ENCODE measurements at places on chromosomes 5 and 9. TPM values are rescaled to one million over a fixed set of nuclear protein-coding genes. Genes with fewer than 3 reads are reported as not detected.

Gene OLFML2A
- total RNA-seq: 0.20 TPM

Gene SLC4A9
- total RNA-seq: not detected

Gene STPG3
- total RNA-seq: not detected

Gene EQTN
- not detected for total RNA-seq

Gene FBLL1
- 0.53 TPM for total RNA-seq

Gene RNF38
- total RNA-seq: 13.3 TPM

Gene OTP
- total RNA-seq: not detected

Gene C1QTNF2
- total RNA-seq: 1.2 TPM

Gene RGS7BP
- not detected for total RNA-seq

Gene PCDHB9
- total RNA-seq: 1.9 TPM

Gene C5orf52
- not detected for total RNA-seq

Gene MYOZ3
- total RNA-seq: 0.03 TPM

DNA sequence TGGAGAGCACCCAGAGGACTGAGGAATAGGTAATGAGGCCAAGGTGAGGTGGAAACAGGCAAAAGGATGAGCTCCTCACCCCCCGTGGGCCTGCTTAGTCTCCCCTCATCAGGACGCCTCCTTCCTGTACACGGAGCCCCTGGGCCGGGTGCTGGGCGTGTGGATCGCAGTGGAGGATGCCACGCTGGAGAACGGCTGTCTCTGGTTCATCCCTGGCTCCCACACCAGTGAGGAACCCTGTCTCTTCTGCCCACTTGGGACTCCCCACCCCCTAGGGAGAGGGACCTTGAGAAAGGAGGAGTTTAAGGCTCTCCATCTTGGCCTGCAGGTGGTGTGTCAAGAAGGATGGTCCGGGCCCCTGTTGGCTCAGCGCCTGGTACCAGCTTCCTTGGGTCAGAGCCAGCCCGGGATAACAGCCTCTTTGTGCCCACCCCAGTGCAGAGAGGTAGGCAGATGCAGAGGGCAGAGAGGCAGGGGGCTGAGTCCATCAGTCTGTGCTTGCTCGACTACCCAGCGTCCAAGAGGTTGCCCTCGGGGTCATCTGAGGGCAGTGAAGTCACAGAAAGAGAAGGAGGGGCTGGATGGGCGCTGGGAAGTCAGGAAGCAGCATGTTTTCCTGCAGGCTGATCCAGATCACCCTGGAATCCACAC is 7.0 kb downstream of the DOLK start:
- no peak for DNase-seq

- no peak for DNase-seq
Observed at GRCh38 chr5:136090319-136090718, 42.3 kb upstream of the SMAD5 start.

DNA sequence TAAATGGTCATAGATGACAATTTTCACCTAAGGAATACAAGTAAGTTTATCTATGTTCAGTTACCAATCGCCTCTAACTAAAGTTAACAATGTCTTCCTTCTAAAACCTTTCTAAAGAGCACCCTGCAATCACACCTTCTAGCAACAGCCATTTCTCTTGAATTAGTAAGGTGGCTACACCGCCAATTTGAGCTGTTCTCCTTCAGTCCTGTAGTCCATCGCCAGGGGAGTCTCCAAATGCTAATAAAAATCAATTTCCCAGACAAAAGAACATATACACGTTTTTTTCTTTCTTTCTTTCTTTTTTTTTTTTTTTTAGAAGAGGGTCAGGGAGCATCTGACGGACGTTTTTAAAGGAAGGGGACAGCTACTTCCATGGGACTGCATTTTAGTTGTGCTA is 729 bp upstream of the RORB start:
- no peak for DNase-seq

- no peak for DNase-seq
Observed at GRCh38 chr5:20266066-20266465, 278.1 kb upstream of the CDH18 start.

DNA sequence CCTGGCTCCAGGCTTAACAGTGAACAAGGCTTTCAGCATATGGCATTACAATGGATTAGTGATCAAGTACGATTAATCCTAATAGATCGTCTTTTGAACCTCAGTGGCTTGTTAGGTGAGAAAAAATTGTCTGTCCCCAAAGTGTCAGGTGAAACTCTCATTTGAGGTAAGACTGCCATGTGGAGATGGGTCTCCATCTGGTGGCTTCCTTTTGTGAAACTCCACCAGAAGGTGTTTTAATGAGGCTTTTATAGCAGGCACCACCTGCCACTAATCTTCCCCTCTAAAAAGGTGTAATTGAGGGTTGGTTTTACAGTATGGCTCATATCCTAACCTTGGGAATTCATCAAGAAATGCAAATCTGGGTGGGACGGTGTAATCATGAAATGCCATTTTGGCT is 471.1 kb upstream of the MPDZ start:
- DNase-seq: no peak

DNA sequence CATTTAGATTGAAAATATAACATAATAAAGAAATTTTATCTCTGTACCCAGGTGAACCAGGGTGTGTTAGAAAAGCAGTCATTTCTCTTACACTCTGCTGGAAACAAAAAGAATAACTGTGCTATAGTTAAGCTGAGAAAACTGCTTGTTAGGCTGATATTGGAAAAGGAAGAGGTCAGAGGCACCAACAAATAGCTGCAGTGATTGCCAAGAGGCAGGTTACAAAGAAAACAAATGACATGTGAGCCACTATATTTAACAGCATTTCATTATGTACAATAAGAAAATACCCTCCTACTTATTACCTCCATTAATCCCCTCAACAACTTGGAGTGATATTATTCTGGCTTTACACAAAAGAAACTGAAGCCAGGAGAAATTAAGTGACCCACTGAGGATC is 607.9 kb upstream of the TLE4 start:
- no peak for DNase-seq

- no peak for DNase-seq
Observed at GRCh38 chr9:73371801-73372200, 220.1 kb downstream of the ANXA1 start.

- DNase-seq: peak; percentile 52
Observed at GRCh38 chr9:118170032-118170955, 466.1 kb downstream of the TLR4 start.

- no peak for DNase-seq
Observed at GRCh38 chr5:39113354-39113953, 39.3 kb upstream of the RICTOR start.

DNA sequence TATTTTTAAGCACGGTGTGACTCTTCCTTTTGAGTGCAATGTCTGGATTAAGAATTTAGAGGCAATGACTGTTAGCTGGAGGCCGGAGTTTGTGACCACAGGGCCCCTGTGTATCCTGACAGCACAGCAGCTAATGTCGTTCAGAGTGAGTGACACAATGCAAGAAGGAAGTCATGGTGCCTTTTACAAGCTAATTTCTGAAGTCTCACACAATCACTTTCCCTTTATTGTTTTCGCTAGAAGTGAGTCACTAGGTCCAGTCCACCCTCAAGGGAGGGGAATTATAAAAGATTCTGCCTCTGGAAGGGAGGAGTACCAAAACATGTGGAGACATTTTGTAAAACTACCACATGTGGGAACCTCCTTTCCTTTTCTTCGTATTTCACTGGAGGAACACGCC is 185.5 kb upstream of the FGF10 start:
- DNase-seq: no peak

- DNase-seq: no peak
Observed at GRCh38 chr5:132491368-132492364, 1.1 kb upstream of the IRF1 start.

- DNase-seq: no peak
Observed at GRCh38 chr5:28862860-28863196, 1824.4 kb upstream of the CDH9 start.

- no peak for DNase-seq
Observed at GRCh38 chr9:31372799-31373587, 1011.5 kb upstream of the ACO1 start.

DNA sequence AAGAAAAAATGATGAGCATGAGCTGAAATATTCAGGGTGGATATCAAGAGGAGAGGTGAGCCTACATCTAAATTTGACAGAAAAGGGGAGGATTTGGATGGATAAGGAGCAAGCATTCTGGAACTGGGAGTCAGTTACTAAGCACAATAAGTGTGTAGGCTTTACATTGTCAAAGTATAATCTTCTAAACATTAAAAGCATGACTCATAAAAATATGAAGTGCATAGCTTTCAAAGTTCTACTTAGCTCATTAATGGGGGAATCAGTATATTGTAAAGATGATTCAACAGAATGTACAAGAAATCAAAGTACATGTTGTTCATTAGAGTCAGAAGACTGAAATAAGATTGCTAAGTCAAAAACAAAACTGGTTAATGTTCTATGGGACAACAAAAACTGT is 248.0 kb upstream of the GAS1 start:
- DNase-seq: no peak

- DNase-seq: no peak
Observed at GRCh38 chr9:96219026-96219899, 82.7 kb downstream of the HSD17B3 start.

DNA sequence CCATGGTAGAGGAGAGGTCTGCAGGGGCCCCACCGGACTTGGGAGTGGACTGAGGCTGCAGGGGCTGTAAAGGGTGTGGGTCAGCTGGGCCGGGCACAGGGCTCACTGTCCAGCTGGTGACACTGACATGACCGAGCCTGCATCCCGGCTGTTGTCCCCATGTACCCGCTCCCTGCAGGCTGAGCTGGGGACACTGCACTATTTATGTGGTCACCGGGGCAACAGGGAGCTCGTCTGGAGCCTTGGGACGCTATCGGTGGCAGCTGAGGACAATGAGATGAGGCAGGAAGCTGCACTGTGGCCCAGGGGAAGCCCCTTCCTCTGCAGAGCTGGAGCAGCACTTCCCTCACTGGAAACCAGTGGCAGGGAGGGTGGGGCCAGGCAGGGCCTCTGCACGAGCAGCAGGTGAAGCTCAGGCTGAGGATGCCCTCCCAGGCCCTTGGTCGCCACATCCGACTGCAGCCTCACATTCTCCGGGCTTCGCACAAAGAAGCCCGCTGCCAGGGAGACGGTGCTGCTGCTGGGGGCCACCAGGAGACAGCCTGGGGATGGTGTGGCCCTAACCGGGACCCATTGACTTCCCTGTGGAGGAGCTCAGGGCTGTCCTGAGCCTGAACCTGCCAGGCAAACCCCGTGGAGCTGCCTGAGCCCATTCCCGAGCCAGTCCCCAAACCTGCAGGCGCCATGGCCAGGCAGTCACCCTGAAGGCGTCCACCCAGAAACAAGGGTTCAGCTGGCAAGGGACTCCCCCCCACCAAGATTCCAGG is 26.4 kb downstream of the ZDHHC11B start:
- no peak for DNase-seq

GRCh38 chr9:106156465-106156864 is 462.1 kb downstream of the TMEM38B start:
- no peak for DNase-seq

GRCh38 chr9:110588296-110588695 is 8.8 kb upstream of the SVEP1 start:
- no peak for DNase-seq

DNA sequence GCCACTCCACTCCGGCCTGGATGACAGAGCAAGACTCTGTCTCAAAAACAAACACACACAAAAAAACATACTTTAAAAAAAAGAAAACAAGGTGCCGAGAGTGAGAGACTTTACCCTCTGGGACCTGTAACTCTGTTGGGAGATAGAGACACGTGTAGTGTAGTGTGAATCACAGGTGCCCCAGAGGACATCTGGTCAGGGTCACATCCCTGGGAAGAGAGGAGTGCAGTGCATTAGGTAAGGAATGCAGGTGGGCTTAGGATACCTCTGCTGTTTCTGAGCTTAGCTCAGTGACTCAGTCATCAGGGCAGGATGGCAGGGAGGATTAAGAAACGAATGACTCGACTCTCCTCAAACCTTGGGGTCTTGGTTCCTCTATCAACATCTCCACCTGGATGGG is 174.6 kb downstream of the GOLPH3 start:
- DNase-seq: no peak

- DNase-seq: no peak
Observed at GRCh38 chr5:105739732-105740131, 1931.0 kb downstream of the EFNA5 start.

DNA sequence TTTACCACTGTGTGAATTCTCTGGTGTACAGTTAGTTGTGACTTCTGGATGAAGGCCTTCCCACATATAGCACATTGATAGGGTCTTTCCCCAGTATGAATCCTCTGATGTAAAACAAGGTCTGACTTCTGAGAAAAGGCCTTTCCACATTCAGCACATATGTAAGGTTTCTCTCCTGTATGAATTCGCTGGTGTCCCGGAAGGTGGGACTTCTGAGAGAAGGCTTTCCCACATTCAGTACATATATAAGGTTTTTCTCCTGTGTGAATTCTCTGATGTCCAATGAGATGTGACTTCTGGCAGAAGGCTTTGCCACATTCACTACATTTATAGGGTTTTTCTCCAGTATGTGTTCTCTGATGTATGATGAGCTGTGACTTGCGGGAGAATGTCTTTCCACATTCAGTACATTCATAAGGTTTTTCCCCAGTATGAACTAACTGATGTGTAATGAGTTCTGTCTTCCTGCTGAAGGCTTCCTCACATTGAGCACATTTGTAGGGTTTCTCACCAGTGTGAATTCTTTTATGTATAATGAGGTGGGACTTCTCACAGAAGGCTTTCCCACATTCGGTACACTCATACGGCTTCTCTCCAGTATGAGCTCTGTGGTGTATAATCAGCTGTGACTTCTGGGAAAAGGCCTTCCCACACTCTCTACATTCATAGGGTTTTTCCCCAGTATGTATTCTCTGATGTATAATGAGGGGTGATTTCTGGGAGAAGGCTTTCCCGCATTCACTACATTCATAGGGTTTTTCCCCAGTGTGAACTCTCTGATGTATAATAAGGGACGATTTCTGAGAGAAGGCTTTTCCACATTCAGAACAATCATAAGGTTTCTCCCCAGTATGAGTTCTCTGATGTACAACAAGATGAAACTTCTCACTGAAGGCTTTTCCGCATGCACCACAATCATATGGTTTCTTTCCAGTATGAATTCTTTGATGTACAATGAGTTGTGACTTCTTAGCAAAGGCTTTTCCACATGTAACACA is 9.1 kb downstream of the ZNF300 start:
- no peak for DNase-seq

DNA sequence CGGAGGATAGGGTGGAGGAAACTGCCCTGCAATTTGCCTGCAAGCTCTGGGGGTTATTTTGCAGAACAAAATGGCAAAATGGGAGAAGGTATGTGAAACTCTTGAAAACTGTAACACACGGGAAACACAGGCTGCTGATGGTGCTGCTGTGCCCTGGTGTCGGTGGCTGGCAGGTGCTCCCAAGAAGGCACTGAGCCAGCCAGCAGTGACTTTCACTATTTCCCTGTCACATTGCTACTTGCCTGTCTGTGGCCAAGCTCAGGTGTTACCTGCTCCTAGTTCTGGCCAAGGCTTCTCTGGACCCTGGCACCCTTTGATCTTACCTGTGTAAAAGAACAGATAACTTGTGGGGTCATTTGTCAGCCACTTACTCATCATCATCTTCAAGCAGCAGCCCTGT is 102.2 kb downstream of the CMYA5 start:
- DNase-seq: no peak

Measured in MG63 (cell line).